AG08396 (cell line): ENCODE measurements at places on chromosomes 4 and X.

- no peak for DNase-seq
These were observed 18.6 kb downstream of the MEPE start for GRCh38 chr4:87851332-87851731.

DNA sequence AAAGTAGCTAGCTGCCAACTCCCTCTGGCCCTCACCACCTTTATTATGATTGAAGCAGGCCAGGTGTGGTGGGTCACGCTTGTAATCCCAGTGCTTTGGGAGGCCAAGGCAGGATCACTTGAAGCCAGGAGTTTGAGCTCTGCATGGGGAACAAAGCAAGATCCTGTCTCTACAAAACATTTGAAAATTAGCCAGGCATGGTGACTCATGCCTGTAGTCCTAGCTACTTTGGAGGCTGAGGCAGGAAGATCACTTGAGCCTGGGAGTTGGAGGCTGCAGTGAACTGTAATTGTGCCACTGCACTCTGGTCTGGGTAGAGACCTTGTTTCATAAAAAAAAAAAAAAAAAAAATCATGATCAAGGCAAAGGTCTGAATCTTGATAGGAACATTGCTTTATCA lies 467.0 kb upstream of the DIPK2B start:
- no peak for DNase-seq

- DNase-seq, result no peak
These were observed 860.2 kb downstream of the FSTL5 start for GRCh38 chr4:161303551-161303950.

DNA sequence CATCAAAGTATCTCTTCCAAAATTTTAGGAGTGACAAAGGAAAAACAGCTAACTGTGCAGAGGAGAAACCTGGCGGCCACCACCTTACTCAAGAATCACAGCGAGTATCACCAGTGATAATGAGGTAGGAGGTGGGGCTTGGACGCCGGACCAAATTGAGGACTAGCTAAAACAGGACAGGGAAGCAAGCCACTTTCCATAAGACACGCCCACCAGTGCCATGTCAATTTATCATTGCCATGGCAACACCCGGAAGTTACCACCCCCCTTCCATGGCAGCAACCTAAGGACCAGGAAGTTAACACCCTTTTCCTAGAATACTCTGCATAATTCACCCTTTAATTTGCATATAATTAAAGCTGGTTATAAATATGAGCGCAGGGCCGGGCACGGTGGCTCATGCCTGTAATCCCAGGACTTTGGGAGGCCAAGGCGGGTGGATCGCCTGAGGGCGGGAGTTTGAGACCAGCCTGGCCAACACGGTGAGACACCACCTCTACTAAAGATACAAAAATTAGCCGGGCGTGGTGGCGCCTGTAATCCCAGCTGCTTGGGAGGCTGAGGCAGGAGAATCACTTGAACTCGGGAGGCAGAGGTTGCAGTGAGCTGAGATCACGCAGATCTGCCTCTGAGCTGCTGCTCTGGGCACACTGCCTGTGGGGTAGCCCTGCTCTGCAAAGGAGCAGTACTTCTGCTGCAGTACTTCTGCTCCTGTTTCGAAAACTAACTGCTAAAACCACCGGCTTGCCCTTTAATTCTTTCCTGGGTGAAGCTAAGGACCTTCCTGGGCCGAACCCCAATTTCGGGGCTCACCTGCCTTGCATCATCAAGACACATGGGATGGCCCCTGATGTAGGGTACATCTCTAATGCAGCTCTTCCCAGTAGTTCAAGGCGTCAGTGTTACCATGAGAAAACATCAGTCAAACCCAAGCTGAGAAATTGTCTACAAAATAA lies 116.7 kb downstream of the HMX1 start:
- no peak for DNase-seq

- no peak for DNase-seq
These were observed 55.0 kb downstream of the ANXA3 start for GRCh38 chr4:78606530-78607095.

GRCh38 chr4:1904042-1904441 lies 32.8 kb downstream of the NSD2 start:
- no peak for DNase-seq

- DNase-seq, result no peak
These were observed 24.1 kb downstream of the ATP8A1 start for GRCh38 chr4:42632653-42633382.

GRCh38 chr4:95939141-95939540 lies 99.2 kb downstream of the PDHA2 start:
- no peak for DNase-seq

- DNase-seq, result no peak
These were observed 32.9 kb upstream of the DKK2 start for GRCh38 chr4:107069049-107069448.

- DNase-seq, result no peak
These were observed 116.9 kb downstream of the COL25A1 start for GRCh38 chr4:109185548-109185947.

DNA sequence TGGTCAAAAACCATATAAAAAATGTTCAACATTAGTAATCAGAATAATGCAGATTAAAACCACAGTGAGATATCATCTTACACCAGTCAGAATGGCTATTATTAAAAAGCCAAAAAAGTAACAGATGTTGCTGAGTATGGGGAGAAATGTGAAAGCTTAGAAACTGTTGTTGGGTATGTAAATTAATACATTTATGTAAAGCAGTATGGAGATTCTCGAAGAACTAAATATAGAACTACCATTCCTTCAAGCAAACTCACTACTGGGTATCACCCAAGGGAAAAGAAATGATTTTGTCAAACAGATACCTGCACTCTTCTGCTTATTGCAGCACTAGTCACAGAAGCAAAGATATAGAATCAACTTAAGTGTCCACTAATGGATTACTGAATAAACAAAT lies 576.4 kb upstream of the EPHA5 start:
- no peak for DNase-seq
